ENCODE measurements at places on chromosomes 4 and X. TPM values are rescaled to one million over a fixed set of nuclear protein-coding genes. Genes with fewer than 3 reads are reported as not detected.

CPZ gene
- total RNA-seq = 10.8 TPM

GAGE2A gene
- total RNA-seq = not detected

UGT2A2 gene
- total RNA-seq = not detected

NR3C2 gene
- 1.8 TPM for total RNA-seq

OPRPN gene
- total RNA-seq = not detected

HAND2 gene
- 0.78 TPM for total RNA-seq

CCDC149 gene
- total RNA-seq = 15.7 TPM

RAB33B gene
- total RNA-seq = 14.9 TPM

GDPD2 gene
- not detected for total RNA-seq

RHOXF1 gene
- total RNA-seq = not detected

SPACA5 gene
- not detected for total RNA-seq

SLC38A5 gene
- total RNA-seq = 21.3 TPM

NEXMIF gene
- 0.32 TPM for total RNA-seq

HERC5 gene
- 1.3 TPM for total RNA-seq

FAM236A gene
- total RNA-seq = not detected

SMR3B gene
- total RNA-seq = not detected

SYP gene
- total RNA-seq = 0.39 TPM

PGRMC2 gene
- 58.6 TPM for total RNA-seq

FAT1 gene
- total RNA-seq = 410 TPM

NXF2B gene
- total RNA-seq = not detected

CITED1 gene
- total RNA-seq = not detected

FREM3 gene
- not detected for total RNA-seq

FHIP1A gene
- total RNA-seq = 1.3 TPM

LAMP2 gene
- total RNA-seq = 301 TPM

SPANXB1 gene
- total RNA-seq = not detected

NRK gene
- 3.4 TPM for total RNA-seq

MAD2L1 gene
- 10.1 TPM for total RNA-seq

SPANXA1 gene
- not detected for total RNA-seq

RHOXF2 gene
- total RNA-seq = not detected

DNAAF6 gene
- not detected for total RNA-seq

ZNF81 gene
- 7.0 TPM for total RNA-seq

IGFBP7 gene
- total RNA-seq = 256 TPM

DCAF8L2 gene
- total RNA-seq = not detected

ZCCHC18 gene
- 0.26 TPM for total RNA-seq

MAGEB17 gene
- not detected for total RNA-seq

REST gene
- 51.1 TPM for total RNA-seq

SLC2A9 gene
- 5.6 TPM for total RNA-seq

IL13RA2 gene
- total RNA-seq = 20.0 TPM

NAP1L3 gene
- total RNA-seq = 21.8 TPM

IL1RAPL1 gene
- total RNA-seq = not detected

GRPR gene
- 0.13 TPM for total RNA-seq

PIN4 gene
- total RNA-seq = 5.2 TPM

FAM53A gene
- total RNA-seq = 2.3 TPM

TKTL2 gene
- under 0.01 TPM for total RNA-seq

RBM46 gene
- under 0.01 TPM for total RNA-seq
